ENCODE measurements at places on chromosomes 1 and 21.
A peak's percentile ranks its signal among the peaks of the same experiment; 100 is the strongest.

GRCh38 chr1:74811436-74812179 is 78.7 kb downstream of the TYW3 start:
- DNase-seq = peak; percentile 88

GRCh38 chr1:185674201-185674600 is 60.0 kb upstream of the HMCN1 start:
- peak; percentile 62 for DNase-seq

- peak; percentile 86 for DNase-seq
Measured at GRCh38 chr1:175818929-175819328, 75.5 kb upstream of the TNR start.

GRCh38 chr1:25072461-25072860 is 142.4 kb upstream of the RUNX3 start:
- no peak for DNase-seq

GRCh38 chr1:14345946-14346550 is 252.4 kb upstream of the KAZN start:
- no peak for DNase-seq

DNA sequence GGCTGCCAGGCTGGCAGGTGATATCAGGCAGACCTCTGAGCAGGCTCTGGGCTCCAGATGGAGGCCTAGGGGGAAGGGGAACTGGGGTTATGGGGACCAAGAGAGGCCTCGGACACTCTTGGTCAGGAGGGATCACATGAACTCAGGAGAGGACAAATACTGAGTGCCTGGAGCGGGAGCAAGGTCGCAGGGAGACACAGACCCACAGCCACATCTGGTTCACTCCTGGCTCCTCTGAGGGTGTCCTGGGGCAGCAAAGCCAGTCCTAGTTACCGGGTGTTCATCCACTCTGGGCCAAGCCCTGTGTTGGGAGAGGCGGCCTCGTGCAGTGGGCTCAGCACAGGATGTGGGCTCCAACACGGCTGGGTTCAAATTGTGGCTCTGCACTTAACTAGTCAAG is 239.0 kb downstream of the PTPRU start:
- DNase-seq = no peak

DNA sequence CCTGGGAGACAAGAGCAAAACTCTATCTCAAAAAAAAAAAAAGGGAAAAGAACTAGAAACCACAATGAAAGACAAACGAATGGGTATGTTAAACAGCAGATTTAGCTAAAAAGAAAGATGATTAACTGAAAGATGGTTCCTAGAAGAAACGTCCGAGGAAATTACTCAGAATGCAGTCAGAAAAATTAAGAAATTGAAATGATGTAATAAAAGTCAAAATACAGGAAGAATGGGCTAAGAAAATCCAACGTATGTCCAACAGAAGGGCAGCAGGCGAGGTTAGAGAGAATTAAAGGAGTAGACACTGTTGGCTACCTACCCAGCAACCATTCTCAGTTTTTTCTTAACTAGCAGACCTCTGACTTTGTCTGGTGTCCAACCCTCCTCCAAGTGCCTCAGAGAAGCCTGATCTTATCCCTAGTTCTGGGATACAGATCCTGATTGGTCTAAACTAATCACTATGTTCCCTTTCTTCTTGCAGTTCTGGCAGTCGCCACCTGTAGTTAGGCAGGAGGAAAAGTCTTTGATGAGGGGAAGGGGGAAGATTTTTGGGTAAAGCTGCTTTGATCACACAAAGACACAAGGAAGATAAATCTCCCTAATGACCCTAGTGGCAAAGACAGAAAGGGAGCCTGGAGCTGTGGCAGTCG is 25.7 kb downstream of the GPR161 start:
- no peak for DNase-seq

DNA sequence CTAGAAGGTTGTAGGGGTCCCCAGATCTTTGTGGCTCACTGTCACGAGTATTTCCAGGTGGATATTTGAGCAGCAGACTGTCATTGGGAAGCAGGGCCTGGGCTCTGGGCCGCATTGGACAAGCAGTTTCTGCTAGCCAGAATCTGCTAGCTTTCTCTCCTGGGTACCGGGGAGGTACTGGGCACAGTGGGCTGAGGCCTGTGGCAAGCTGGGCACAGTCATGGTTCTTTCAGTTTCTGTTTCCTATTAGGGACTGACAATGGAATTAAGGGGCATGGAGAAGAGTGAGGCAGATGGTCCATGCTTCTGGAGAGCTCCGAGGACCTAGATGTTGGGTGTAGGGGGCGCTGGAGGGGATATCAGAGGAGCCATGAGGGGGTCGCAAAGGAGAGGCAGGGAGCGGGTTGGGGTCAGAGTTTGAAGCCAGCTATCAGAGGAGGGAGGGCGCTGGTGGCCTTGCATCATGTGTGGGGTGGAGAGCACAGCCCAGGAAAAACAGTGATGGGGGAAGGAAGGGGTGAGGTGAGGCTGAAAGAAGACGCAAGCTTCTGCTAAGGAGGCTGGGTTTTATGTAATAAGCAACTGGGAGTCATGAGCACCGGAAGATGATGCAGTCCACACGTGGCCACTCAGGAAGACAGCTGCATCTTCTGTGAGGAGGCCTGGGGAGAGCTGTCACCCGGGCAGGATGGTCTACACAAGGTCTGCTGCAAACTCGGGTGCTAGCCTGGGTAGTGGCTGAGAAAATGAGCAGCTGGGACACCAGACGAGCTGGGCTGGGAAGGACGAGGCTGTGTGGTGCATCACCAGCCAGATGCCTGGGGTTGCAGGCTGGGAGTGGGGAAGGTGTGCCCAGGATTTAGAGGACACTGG is 72.7 kb downstream of the IER5 start:
- no peak for DNase-seq

- no peak for DNase-seq
Measured at GRCh38 chr1:230173187-230173975, 106.3 kb downstream of the GALNT2 start.

- DNase-seq = no peak
Measured at GRCh38 chr1:190475421-190476141, 2.1 kb downstream of the BRINP3 start.

- DNase-seq = no peak
Measured at GRCh38 chr1:203937678-203938330, 76.4 kb downstream of the SNRPE start.

GRCh38 chr21:18387994-18388393 is 15.6 kb downstream of the TMPRSS15 start:
- DNase-seq = no peak

DNA sequence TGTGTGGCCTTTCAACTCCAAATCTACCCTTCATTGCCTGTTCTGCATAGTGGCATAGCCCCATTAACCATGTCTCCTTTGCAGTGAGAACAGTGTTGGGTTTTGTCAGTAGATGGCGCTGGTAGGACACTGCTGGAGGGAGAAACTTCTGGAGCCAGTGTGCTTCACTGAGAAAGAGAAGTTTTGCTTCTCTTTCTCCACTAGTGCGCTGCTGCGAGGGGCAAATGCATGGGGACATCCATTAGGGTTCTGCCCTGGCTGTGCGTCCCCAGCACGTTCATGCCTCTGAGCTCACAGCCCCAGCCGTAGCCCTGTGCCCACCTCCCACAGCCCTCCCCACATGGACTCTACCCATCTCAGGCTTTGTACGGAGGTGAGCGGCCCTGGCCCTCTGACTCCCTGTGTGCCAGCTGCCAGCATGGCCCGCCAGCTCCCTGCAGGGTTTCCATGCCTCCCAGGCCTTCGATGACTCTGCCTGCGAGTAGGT is 53.1 kb downstream of the RIMS3 start:
- DNase-seq = peak; percentile 94

- no peak for DNase-seq
Measured at GRCh38 chr1:108832929-108833328, 24.0 kb downstream of the AKNAD1 start.

DNA sequence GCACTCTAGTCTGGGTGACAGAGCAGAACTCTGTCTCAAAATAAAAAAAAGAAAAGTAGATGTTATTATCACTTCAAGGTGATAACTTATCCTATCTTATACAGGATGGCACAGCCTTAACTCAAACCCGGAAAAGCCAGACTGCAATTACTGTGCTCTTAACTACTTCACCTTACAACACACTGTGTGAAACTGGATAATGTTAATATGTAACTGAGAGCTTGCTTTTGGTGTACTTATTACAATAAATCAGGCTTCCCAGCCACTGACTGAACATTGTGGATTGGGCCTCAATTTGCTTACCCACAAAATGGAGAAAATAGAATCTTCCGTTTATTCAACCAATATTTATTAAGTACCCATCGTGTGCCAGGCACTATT is 1.4 kb downstream of the ORC1 start:
- no peak for DNase-seq

GRCh38 chr1:65064981-65065380 is 83.0 kb upstream of the AK4 start:
- no peak for DNase-seq

- DNase-seq = peak; percentile 100
Measured at GRCh38 chr1:40531381-40532061, at the start of gene ZNF684. Gene ZNF684 (plus strand): TSS chr1:40531637. CDS start chr1:40533167, 1,530 bp downstream.

DNA sequence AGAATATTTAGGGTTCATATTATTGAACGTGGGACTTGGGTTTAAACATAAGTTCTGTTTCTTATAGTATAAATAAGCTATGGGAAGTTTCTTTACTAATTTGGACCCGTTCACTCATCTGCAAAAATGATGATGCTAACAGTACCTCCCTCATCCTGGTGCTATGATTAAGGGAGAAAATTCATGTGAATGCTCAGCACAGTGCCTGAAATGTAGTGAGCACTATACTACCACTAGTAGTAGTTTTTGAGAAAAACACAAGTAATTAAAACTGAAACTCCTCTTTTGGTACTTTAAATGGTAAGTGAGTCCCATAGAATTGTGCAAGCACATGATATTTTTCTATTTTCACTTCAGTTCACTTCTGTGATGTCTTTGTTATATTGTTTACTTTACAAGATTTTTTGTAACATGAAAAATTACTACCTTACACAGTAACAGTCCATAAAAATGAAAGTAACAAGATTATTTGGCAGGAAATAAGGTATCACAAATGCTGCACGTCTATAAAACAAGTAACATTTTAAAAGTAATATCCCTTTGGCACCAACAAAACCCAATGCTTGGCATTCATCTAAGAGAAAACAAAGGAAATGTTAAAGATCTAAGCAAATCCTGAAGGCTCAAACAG is 11.3 kb upstream of the PTPRC start:
- DNase-seq = no peak

GRCh38 chr1:91643431-91643830 is 142.8 kb downstream of the CDC7 start:
- no peak for DNase-seq

- DNase-seq = no peak
Measured at GRCh38 chr1:180886338-180886737, 26.4 kb upstream of the KIAA1614 start.

DNA sequence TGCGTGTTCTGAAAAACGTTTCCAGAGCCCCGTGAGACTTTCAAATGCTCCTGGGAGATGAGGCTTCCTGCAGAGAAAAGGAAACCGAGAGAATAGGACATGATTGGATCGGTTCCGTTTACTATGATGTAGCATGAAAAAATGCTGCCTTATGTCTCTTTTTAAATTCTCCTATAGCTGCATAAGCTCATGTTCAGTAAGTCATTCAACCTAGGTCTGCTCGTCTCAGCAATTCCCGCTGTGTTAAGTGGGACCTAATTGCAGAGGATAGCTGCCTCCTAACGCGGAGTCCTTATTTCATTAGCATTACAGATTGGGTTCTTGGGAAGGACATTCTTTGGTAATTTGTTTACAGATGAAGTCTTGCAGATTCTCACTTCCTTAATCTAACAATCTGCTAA is 165.3 kb downstream of the GALNT2 start:
- DNase-seq = peak; percentile 64

DNA sequence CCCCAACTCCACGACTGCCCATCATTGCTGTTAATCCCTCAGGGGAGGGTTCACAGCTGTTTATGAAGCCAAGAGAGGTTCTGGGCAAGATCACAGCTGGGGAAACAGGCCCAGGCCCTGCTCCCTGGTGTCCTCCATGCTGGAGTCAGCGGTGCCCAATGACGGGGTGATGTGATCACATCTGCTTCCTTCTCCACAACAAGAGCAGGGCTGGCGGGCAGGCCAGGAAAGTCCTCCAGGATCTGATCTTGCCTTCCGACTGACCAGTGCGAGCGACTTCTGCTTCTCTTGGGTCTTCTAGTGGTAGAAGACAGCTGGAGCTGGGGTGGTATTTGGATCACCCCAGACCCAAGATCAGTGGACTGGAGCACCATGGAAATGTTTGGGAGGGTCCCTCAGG is 951 bp upstream of the LINGO4 start:
- DNase-seq = no peak

DNA sequence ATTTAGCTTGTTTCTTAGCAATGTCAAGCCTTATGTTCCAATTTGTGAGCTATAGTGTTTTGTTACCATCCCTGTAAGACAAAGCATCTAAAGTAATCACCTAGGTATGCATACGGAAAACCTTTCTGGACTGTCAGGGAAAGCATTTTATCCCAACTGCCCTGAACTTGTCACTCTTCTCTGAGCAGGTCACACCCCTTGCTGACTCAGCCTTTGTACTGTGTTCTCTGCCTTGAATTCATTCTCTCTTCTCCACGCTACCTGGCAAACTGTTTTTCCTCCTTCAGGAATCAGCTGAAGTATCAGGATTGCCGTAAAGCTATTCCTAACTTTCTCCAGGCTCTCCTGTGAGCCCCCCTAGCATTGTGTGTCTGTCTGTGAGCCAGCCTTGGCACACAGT is 54.2 kb downstream of the PBX1 start:
- DNase-seq = peak; percentile 31

- DNase-seq = no peak
Measured at GRCh38 chr1:235075048-235075776, 53.4 kb downstream of the TOMM20 start.

- DNase-seq = peak; percentile 44
Measured at GRCh38 chr1:227305894-227306626, 12.2 kb downstream of the CDC42BPA start.

DNA sequence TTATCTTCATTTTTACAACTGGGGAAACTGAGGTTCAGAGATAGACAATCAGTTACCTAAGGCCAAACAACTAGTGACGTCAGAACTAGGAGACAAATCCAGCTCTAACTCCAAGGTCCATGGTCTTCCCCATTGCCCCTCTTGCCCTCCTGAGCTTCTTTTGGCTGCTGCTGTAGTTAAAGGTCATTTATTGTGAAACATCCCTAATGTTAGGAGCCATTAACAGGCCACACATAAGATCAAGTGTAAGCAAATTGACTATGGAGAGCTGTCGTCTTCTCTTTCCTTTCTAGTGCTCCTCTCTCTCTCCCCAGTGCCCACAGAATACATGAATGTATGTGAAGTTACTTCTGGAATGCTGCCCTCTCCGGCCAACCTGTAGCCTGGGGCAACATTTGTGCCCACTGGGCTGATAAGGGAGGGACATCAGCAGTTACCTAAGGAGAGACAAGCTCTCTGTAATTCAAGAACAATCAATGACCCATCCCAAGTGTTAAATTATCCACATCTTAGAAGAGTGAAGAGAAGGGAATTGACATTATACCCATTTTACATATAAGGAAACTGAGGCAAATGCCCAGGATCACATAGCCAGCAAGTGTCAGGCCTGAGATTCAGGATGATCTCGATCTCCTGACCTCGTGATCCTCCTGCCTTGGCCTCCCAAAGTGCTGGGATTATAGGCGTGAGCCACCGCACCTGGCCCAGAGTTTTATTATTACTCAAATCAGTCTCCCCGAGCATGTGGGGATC is 40.1 kb downstream of the PTAFR start:
- DNase-seq = no peak
